T-cell (primary cell): ENCODE measurements at places on chromosomes 5 and 9. TPM values are rescaled to one million over a fixed set of nuclear protein-coding genes. Genes with fewer than 3 reads are reported as not detected.

SLC6A7 gene
- not detected for total RNA-seq

FOXD4L6 gene
- total RNA-seq, result not detected

SPTLC1 gene
- total RNA-seq, result 46.1 TPM

PLAC8L1 gene
- 0.43 TPM for total RNA-seq

OR13C4 gene
- not detected for total RNA-seq

ANGPTL2 gene
- total RNA-seq, result 0.10 TPM

OBP2B gene
- not detected for total RNA-seq

PPP2R2B gene
- total RNA-seq, result 5.9 TPM

SLC6A3 gene
- 0.22 TPM for total RNA-seq

GRCh38 chr5:67104859-67105258 is 91.7 kb downstream of the CD180 start:
- DNase-seq, result no peak

DNA sequence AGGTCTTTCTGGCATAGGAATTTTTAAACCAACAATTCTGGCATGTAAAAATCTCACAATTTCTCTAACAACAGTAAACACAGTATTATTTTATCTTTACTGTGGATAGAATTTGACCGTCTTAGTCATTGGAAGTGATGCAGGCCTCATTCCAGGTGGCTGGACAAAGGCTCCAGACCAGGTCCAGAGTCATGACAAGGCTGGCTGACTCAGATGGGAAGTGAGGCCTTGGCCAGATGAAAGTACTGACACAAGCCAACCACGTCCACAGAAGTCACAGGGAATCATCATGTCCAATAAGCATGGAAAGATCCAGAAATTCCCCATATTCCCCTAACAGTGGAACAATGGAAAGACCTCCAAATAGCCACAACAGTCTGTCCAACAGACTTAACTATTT is 12.4 kb downstream of the SPOCK1 start:
- DNase-seq, result no peak

- no peak for DNase-seq
Observed at GRCh38 chr9:86413971-86414880, 60.0 kb upstream of the TUT7 start.

- DNase-seq, result no peak
Observed at GRCh38 chr5:32116574-32117313, 57.4 kb downstream of the GOLPH3 start.

DNA sequence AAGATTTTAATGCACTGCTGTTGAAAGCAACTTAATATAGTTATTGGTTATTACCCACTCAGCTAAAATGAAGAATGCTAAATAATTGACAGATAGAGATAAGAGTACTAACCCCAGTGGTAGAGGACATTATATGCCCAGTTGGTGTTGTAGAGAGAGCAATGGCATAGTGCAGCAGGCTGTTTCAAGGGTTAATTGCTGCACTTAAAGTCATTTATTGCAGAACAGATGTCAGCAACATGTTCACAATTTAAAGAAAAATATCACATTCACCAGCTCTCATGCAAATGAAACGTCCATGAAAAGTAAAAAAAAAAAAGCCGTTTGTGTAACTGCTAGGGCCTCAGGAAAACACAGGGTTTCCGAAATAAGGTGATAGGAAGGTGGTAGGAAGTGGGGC is 254.6 kb downstream of the MTRR start:
- DNase-seq, result no peak

DNA sequence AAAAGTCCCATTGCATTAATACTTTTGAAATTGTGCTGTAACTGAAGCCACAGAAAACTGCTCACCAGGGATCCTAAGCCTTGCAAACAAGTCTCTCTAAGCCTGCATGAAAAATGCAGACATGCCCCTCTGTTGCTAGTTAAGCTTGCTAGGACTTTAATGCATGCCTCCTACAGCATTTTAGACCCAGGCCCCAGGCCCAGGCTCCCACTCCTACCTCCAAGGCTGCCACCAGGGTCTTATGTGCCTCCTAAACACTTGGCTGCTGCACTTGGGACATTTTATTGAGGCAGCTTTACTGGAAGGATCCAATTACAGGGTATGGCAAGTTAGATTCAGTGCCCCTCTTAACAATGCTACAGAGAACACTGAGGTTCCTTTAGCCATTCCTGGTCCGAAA is 467.3 kb upstream of the CLINT1 start:
- no peak for DNase-seq

- no peak for DNase-seq
Observed at GRCh38 chr5:139665626-139666025, 17.5 kb downstream of the CXXC5 start.

DNA sequence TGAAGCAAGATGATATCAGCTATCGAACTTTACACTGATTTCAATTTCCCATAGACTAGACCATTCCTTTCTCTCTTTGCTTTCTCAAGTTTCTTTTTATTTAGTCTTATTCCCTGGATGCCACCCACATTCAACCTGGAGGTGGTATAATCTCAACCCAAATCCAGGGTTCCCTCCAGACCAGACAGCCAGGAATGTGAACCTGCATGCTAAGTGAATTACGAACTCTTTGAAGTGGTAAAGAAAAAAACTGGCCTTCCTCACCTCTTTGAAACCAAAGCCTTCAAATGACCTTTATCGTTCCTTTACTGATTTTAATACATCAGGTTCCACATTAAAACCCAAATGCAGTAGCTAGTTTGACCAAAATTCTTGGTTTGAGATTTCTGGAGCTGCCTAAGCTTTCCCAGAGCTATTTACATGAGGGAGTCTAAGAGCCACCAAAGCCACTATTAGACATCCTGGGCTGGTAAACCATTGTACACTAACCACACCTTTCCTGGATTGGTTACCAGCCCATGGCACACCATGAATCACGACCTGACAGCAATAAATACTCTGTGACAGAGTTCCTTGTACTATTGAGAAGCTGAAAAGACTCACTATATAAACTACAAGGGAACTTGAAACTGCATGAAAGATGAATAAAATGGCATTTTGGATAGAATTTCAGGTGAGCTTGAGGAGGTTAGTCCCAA is 323.7 kb downstream of the ADAMTS6 start:
- no peak for DNase-seq

- no peak for DNase-seq
Observed at GRCh38 chr9:107856633-107857032, 367.1 kb upstream of the KLF4 start.

GRCh38 chr5:145840458-145841132 is 5.5 kb upstream of the PRELID2 start:
- no peak for DNase-seq

GRCh38 chr9:122122903-122123632 is 30.0 kb upstream of the TTLL11 start:
- DNase-seq, result peak; percentile 66
